ENCODE measurements at places on chromosomes 5 and 9. TPM values are rescaled to one million over a fixed set of nuclear protein-coding genes. Genes with fewer than 3 reads are reported as not detected.

GRCh38 chr5:26884481-26884880 is 153.9 kb downstream of the CDH9 start:
- no peak for DNase-seq

DNA sequence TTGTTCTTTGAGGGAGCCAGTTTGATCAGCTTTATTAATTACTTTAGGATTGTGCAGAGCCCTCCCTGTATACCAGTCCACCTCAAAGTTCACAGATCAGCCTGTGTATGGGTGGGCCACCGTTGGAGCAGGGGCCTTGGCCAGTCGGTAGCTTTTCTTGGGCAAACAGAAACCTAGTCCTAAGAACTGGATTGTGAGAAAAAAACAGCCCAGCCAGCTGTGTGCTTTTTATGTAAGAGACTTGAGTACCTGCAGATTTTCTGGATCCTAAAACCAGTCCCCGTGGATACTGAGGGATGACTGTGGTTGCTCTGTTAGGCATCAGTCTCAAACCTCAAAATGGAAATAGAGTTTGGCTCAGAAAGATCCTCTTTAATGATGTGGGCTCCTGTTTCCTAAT is 24.8 kb upstream of the ROPN1L start:
- DNase-seq = no peak

DNA sequence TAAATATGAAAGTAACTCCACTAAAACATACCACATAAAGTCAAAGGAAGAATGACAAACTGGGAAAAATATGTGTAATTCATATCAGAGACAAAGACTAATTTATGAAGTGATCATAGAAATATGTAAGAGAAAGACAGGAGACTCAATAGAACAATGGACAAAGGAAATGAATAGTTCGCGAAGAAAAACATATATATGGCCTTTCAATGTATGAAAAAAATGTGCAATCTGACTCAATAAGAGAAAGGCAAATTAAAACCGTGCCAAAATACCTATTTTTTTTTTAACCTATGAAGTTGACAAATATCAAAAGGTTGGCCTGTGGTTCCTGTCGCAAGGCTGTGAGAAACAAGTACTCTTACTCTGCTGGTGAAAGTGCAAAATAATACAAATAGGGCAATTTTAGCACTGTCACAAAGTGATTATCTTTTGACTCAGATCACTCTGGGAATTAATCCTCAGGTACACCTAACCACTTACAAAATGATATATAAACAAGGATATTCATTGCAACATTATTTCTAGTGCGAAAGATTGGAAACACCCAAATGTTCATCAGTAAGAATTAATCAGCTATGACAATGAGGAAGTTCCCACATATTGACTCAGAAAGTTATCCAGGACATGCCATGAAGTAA is 3.7 kb downstream of the C9 start:
- no peak for DNase-seq

Gene CAVIN4
- 0.14 TPM for total RNA-seq

- DNase-seq = no peak
Measured at GRCh38 chr5:40399349-40399748, 280.4 kb upstream of the PTGER4 start.

Gene FCN2
- not detected for total RNA-seq

DNA sequence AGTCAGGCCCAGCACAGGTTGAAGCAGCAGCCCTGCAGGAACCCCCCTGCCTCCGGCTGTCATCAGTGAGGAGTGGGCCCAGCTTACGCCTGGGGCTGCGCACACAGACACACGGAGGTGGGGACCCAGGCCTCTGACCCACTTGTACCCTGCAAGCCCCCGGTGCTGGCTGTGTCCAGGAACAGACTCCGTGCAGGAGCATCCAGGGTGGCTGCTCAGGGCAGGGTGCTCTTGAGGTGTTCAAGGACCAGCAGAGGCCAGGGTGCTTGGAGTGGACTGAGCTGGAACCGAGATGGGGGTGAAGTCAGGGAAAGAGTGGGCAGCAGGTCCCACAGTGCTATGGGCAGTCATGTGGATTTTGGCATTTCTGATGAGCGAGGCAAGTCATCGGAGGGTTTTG is 199.5 kb downstream of the CACNA1B start:
- DNase-seq = no peak

DNA sequence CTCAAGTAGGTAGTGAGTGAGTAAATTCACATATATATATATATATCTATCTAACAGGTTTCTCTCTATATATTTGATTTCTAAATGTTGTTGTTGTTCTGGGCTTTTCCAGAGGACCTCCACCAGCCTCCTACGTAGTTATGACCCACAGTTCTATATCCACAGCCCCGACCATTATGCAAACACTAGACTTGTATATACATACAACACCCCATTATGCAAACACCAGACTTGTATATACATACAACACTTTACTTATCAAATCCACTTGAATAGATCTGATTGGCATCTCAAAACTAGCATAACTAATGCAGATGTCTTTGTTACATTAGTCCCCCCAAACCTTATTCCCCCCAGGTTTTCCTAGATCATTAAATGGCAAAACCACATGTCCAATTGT is 108.7 kb downstream of the JAKMIP2 start:
- no peak for DNase-seq

- DNase-seq = no peak
Measured at GRCh38 chr9:8133606-8134005, 334.0 kb upstream of the DMAC1 start.

Gene ELAVL2
- 0.41 TPM for total RNA-seq

DNA sequence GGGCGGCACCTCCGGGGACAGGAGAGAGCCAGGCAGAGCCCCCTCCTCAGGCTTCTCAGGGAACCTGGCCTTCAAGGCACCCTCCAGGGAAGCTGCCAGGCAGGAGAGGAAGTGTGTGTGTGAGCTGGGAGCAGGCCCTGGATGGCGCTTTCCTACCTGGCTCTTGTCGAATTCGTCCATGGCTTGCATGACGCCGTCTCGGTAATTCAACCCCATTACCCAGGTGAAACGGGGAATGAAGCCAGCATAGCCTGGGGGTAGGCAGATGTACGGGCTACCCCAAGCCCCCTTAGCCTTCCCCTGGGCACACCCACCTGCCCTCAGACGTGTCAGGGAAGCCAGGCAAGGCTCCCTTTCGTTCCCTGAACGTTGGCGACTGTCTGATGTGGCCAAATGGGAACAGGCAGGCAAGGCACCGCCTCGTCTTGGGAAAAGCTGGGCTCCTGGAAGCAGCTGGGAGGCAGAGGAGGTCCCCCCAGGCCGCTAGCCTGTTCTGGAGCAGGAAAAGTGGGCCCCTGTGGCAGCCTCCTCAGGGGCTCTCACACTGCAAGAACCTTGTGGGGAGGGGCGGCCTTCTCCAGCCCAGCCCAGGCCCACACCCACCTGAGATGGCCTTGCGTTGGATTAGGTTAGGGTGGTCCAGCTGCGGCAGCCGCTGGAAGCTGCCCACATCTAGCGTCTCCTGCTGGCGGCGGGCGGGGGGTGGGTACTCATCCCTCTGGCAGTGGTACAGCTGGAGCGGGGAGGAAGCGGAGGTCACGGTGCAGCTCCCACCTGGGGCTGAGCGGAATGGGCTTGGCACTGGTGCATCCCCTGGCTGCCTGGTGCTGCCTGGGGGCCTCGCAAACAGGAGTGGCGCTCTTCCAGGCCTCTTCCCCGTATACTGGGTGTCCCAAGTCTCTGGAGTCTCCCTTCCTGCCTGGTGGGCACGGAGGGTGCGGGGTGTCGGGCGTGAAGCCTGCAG is 3.7 kb downstream of the TUBB4B start:
- DNase-seq = no peak

Gene GABRA1
- total RNA-seq = 7.9 TPM

DNA sequence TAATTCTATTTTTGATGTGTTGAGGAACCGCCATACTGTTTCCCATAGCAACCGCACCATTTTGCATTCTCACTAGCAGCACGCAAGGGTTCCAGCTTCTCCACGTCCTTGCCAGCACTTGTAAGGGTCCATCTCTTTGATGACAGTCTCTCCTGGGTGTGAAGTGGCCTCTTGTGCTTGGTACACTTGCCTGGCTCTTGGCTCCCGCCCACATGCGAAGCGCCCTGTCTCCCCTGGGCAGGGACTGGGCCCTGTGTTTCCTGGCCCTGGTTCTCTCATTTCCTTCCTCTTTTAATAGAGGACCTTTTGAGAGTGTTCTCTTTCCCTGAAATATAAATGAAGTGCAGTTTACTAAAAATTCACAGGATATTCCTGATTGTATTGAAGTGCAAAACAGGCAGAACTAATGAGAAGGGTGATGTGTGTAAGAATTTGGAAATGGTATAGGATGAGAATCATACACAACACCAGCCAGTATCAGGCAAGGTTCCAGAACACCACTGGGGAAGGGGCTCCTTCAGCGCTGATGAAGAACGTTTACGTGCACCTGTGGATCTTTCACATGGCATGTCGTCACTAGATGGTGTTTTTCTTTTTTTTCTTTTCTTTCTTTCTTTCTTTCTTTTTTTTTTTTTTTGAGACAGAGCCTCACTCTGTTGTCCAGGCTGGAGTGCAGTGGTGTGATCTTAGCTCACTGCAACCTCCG is 73.0 kb downstream of the EHMT1 start:
- no peak for DNase-seq

Gene CER1
- not detected for total RNA-seq

DNA sequence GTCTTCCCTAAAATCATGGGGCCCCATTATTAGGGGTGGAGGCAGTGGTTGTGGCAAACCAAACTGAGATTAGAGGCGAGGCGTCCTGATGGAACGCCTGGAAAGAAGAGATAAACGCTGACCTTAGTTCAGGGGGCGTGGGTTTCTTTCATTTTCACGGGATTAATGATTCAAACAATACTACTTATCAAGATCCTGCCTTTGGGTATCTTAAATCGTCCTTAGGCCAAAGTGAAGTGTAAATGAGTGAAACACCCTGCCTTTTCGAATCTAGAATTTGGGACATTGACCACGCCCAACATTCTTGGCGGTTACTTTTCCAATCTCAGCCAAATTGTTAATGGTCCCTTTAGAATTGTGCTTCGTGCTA is 1.0 kb upstream of the UBTD2 start:
- no peak for DNase-seq

GRCh38 chr5:173888473-173889131 is 453 bp downstream of the CPEB4 start:
- DNase-seq = peak; percentile 35

- DNase-seq = no peak
Measured at GRCh38 chr5:157292599-157292998, 26.7 kb downstream of the CYFIP2 start.

- DNase-seq = no peak
Measured at GRCh38 chr5:179400020-179400419, 54.8 kb upstream of the ADAMTS2 start.

GRCh38 chr5:132850066-132850465 is 16.2 kb downstream of the GDF9 start:
- DNase-seq = no peak

Gene ZDHHC11
- total RNA-seq = 15.0 TPM

- DNase-seq = no peak
Measured at GRCh38 chr5:97141539-97141938, 872 bp downstream of the LIX1 start.

GRCh38 chr5:114055318-114056184 is 306.3 kb upstream of the KCNN2 start:
- DNase-seq = peak; percentile 17

DNA sequence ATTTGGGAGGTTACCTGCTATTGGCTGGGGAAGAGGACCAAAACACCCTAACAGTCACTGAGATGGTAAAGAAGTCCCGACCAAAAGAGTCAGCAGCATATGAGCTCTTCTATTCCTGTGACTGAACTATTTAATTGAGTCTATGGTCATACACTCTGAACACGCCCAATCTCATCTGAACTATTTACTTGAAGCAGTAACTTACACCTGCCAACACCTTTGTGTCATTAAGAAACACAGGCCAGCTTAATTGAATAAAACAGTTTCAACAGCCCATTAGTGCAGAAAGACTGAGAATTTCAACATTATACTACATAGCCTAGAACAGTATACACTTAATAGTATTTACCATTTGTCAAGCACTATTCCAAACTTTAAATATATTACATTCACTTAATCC is 47.8 kb downstream of the NR6A1 start:
- no peak for DNase-seq

DNA sequence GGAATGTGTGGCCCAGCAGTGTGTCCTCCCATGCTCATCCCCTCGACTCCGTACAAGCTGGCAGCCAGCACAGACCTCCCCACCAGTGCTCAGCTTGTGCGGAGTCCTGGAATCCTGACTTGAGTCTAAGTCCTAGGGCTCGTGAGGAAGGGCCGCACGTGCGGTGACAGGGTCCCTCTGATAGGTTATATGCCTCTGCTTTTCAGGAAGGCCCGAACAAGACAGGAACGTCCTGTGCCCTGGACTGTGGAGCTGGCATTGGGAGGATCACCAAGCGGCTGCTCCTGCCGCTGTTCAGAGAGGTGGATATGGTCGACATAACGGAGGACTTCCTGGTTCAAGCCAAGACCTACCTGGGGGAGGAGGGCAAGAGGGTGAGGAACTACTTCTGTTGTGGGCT is 7.9 kb downstream of the NTMT1 start:
- DNase-seq = no peak

Gene CDH9
- total RNA-seq = not detected

DNA sequence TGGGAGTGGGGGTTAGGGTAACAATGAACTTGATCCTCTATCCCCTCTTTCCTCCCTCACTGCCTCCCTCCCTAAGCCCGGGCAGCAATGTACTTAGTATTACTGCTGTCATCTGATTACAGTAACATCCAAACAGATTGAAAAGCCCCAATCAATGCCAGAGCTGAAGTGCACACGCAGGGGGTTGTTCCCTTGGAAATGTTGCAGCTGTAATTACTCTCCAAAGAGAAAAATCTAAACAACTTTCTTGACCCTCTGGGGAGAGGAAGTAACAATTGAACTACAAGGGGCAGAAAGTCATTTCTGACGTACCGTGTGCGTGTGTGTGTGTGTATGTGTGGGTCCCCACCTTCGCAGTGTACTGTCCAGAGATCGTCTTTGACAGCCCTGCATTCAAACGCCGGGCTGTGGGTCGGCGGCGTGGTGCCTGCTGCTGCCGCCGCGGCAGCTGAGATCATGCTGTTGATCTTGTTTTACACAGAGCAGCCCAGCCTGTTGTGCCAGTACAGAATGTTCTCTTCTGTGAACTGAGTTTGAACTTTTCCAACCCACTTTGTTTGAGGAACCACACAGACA is 66.0 kb upstream of the KLF9 start:
- DNase-seq = peak; percentile 87

- no peak for DNase-seq
Measured at GRCh38 chr9:134538856-134539566, 102.6 kb upstream of the COL5A1 start.

- DNase-seq = no peak
Measured at GRCh38 chr9:131308906-131309529, 19.5 kb downstream of the PLPP7 start.

Gene LHX3
- not detected for total RNA-seq

- DNase-seq = no peak
Measured at GRCh38 chr9:3246241-3246640, 279.6 kb downstream of the RFX3 start.

Gene DCTN4
- total RNA-seq = 55.3 TPM

- DNase-seq = no peak
Measured at GRCh38 chr5:157708866-157709265, 22.4 kb upstream of the THG1L start.

Gene RLN1
- total RNA-seq = not detected
